ENCODE measurements at places on chromosomes 5 and 9.
A peak's percentile ranks its signal among the peaks of the same experiment; 100 is the strongest.

DNA sequence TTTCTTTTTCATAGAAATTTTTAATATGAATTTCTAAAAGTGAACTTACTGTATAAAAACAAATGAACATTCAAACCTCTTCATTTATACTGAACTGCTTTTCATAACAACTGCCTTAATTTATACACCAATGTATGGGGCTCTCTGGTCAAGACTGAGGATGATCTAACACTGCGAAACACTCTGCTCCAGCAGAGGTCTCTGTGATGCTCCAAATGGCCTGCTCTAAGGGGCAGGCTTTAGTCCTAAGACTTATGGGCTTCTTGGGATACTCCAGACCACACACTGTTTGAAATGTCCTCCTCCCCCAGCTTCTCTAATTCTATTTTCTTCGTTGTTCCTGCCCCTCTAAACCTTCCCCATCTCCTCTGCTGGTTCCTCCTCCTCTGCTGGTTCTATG lies 58.5 kb downstream of the LIFR start:
- DNase-seq = no peak

- no peak for DNase-seq
Measured at GRCh38 chr5:52015760-52016159, 632.5 kb downstream of the ISL1 start.

GRCh38 chr5:156815988-156816599 lies 34.0 kb upstream of the PPP1R2B start:
- peak; percentile 11 for DNase-seq

GRCh38 chr9:125959951-125960619 lies 212.9 kb downstream of the PBX3 start:
- no peak for DNase-seq

DNA sequence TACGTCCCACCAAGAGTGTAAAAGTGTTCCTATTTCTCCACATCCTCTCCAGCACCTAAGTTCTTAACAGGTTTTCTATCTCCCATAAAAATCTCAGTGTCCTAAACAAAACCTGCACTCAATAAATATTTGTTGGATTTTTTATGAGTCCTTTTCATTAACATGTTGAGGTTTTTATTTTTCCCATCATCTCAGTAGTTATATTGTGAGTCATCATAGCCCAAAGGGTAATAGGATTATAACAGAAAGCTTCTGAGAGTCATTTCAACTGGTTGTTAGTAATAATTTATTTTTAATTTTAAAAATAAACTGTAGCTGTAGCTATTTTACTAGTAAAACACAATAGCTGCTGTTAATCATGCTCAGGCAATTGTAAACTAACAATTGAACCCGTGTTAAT lies 331.6 kb upstream of the SLC30A5 start:
- no peak for DNase-seq

DNA sequence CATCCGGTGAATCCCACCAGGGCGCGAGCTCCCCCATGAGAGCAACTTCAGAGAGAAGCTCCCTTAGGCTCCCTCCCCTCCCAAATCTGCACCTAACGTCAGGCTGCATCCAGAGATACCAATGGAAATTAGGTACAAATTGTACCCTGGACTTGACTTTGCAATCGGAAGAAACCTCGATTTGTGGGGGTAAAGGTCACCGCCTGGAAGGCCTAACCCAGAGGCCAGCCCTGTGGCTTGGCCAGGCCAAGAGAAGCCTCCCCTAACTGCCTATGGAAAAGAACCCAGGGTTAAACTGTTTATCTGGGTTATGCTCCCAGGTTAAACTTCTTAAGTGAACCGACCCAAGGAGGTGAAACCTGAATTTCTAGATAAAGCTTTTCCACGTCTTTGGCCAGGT lies 80.4 kb downstream of the GTF3C4 start:
- no peak for DNase-seq

DNA sequence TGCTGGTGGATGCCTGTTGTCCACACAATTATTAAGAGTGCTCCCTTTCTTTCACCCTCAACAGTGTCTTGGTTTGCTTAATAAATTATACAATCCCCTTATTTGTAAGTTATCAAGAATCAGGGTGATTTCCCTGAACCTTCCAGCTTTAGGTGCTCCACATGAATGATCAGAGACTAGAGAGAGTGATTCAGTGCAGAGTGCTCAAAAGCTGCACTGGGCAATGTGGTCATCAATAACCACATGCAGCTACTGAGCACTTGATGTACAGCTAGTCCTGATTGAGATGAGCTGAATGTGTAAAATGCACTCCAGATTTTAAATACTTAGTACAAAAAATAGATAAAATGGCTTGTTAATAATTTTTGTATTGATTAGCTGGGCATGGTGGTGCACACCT lies 76.8 kb upstream of the TRIO start:
- DNase-seq = no peak

- no peak for DNase-seq
Measured at GRCh38 chr9:7129391-7129790, 371.6 kb downstream of the KDM4C start.

DNA sequence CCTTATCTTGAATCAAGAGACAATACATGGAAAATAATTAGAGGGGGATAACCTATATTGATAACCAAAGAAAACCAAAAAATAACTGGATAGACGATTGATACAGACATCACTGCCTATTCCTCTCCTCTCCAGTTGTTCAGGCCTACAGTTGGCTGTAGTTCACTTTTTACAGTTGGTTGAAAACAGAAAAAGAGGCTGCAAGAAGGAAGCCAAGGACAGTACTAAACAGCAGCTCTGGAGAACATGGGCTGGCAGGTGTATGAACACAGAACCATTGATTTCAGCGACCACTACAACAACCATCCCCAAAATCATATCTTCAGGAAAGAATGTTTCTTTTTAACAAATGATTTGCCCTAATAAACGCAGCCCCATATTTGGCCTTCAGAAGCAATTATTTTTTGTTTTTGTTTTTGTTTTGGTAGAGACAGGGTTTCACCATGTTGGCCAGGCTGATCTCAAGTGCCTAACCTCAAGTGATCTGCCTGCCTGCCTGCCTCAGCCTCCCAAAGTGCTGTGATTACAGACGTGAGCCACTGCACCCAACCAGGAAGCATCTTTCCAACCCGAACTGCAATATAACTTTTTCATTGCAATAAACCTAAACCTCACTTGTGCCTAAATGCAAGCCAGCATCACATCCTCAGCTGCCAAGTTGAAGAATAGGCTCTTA lies 64.3 kb downstream of the MLLT3 start:
- DNase-seq = no peak

DNA sequence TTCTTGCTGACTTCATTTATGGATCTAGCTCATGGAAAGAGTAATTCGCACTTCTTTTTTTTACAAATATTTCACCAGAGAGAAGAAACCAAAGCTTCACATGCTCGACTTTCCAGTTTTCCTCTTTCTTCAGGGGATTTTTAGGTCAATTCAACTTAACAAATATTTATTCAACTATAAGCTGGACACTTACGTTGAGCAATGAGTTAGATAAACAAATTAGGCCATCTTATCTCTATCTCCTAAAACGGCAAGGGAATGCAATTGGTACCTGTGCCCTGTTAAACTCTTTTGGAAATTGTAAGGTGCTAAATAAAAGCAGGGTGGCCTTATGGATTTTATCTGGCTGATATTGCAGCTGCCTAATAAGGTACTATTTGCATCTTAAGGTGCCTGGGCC lies 145.1 kb upstream of the RAI14 start:
- no peak for DNase-seq

- DNase-seq = no peak
Measured at GRCh38 chr5:90809311-90810056, 250.9 kb downstream of the ADGRV1 start.

DNA sequence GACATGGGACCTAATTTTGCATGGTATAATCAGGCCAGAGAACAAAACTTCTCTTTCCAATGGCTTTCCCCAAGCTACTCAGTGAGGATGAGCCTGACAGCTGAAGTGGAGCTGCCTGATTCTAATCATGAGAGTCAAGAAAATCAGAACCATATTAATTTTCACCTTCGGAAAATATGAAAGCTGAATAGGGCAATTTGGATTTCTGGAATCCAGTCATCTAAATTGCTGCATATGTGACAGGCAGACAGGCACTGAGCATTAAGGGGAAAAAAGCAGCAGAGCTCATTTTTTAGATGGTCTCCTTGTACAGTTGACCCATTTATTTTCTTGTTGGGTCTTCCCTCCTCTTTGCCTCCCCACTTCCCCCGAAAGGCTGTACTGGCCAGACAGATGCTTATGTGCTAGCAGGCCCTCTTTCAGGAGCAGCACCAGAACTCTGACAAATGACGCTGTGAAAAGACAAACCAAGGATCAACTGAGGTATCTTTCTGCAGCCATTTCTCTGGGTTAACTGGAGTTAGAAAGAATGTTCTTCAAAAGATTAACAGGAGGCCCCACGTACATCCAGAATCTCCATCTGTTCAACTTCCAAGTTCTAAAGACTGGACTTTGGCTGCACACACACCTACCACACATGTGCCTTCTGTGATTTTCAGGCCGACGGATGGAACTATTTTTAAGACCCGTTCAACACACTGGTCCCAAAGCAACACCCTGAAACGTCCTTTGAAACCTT lies 175.2 kb downstream of the DCP2 start:
- no peak for DNase-seq

GRCh38 chr5:177353093-177353492 lies 1.6 kb upstream of the LMAN2 start:
- no peak for DNase-seq

DNA sequence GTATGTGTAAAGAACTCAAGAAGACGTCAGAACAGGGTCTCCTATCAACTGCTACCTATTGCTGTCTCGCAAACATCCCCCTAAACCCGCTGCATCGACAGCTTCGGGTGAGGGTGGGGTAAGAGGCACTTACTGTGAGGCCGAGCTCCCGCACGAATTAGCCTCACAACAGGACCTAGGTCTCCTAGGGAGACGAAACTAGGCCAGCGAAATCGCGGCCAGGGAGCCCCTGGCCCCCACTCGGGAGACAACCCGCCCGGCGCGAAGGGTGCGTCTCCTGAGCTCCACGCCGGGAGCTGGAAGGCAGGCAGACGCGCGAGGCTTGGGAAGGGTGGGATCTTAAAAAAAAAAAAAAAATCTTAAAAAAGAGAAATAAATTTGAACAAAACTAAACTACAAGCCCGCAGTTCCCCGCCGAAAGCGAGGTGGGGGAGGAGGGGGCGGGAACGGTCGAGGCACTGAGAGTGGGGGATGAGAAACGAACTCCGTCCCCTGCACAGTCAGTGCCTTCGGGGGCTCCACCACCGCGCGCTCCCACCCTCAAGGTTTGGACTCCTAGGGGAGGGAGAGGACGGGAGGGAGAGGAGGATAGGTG lies 33.0 kb upstream of the NFIB start:
- no peak for DNase-seq

DNA sequence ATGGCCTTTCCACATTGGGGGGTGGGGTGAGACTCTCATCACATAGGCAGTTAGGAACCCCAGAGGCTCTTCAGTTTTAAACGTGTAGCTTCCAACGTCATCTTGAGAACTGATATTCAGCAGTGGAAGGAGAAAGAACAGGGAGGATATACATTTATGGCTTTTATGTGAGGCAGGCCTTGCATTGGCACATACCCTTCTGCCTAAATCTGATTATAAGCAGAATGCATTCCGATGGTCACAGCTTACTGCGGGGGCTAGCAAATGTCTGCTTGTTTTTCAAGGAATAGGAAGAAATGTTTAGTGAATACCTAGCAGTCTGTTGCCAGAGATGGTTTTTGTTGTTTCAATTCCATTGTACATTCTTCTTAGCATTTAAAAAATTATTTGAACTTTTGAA lies 98.9 kb upstream of the DHFR start:
- DNase-seq = no peak

DNA sequence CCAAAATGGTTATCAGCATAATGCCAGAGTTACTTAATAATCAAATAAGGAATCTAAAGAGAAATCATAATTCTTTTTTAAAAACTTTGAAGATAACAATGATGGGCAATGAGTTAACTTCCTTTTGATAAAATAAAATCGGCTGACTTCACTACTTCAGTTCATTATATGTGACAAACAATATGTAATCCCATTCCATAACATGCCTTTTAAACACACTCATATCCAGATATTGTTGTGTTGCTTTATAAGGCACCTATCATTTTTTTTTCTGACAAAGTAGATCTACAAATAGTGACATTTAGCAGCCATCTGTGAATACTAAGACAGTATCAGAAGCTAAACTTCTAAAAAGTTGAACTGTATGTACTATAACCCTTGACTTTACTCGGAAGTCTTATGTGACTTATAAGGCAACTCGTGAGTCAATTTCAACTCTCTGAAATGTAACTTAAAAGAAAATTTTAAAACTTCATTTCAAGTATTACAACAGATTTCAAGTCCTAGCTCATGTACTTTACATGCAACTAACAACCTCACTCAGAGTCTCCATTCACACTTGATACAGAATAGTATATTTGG lies 7.5 kb downstream of the ADAMTS6 start:
- DNase-seq = no peak

- no peak for DNase-seq
Measured at GRCh38 chr5:34541067-34541466, 115.1 kb upstream of the RAI14 start.

- DNase-seq = no peak
Measured at GRCh38 chr9:70036641-70037040, 7.0 kb upstream of the MAMDC2 start.

Measured in fibroblast of skin of left biceps (primary cell).